ENCODE measurements at places on chromosomes 1 and 21. TPM values are rescaled to one million over a fixed set of nuclear protein-coding genes. Genes with fewer than 3 reads are reported as not detected.

The SPRR1B gene
- total RNA-seq = not detected

The C1orf87 gene
- total RNA-seq = 3.5 TPM

The TCHHL1 gene
- total RNA-seq = not detected

The SPRR4 gene
- total RNA-seq = not detected

The ITGB2 gene
- 166 TPM for total RNA-seq

The ANKRD65 gene
- 0.68 TPM for total RNA-seq

The LRRC38 gene
- total RNA-seq = not detected

The EXOC8 gene
- total RNA-seq = 21.7 TPM

The SOD1 gene
- total RNA-seq = 111 TPM

The RIPPLY3 gene
- not detected for total RNA-seq

The RIMS3 gene
- total RNA-seq = 18.1 TPM

The TENT5C gene
- total RNA-seq = 6.9 TPM

The SELP gene
- 43.2 TPM for total RNA-seq

The MEX3A gene
- not detected for total RNA-seq

The HES4 gene
- total RNA-seq = 50.1 TPM

The CACNA1S gene
- total RNA-seq = not detected

The CELA2A gene
- total RNA-seq = not detected

The SLAMF9 gene
- total RNA-seq = not detected

The MAP1LC3C gene
- total RNA-seq = not detected

The BGLAP gene
- total RNA-seq = not detected

The PTAFR gene
- 9.2 TPM for total RNA-seq

The TFAP2E gene
- total RNA-seq = not detected

The CLDN14 gene
- total RNA-seq = not detected

The GJB5 gene
- total RNA-seq = not detected

The KRTAP6-3 gene
- total RNA-seq = not detected

The AQP10 gene
- not detected for total RNA-seq

The ELAPOR1 gene
- 1.4 TPM for total RNA-seq

The ANXA9 gene
- total RNA-seq = not detected

The NR1I3 gene
- total RNA-seq = not detected

The PMVK gene
- total RNA-seq = 13.8 TPM

The PRDM15 gene
- total RNA-seq = 14.9 TPM

The PCNT gene
- total RNA-seq = 51.4 TPM

Measured in thoracic aorta (tissue), 2 donors.